Activated T-helper 17 cell treated with anti-CD3 and anti-CD28 coated beads, Interleukin-2, amount 50 U/mL, for 72 hours (primary cell): ENCODE measurements at places on chromosomes 7 and 10. TPM values are rescaled to one million over a fixed set of nuclear protein-coding genes. Genes with fewer than 3 reads are reported as not detected.

GRCh38 chr7:8490391-8491045 lies 57.1 kb downstream of the NXPH1 start:
- ATAC-seq, result no peak

- no peak for ATAC-seq
Observed at GRCh38 chr10:88374392-88375175, 208.5 kb downstream of the RNLS start.

DNA sequence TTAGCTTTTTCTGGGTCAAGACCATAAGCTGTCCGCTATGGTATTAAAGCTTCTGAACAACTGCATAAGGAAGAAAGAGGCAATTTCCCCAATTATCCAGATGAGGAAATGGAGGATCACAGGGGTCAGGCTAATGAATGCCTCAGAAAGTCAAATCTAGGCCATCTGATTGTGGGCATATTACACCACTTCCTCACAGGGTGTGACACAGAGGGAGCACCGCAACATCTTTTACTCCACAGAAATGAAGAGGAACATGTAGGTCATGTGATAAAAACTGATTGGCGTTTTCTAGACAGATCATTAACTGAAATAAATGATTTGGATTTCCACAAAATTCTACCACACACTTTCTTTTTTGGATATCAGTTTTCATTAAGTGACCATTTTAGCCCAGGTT lies 384.4 kb downstream of the PARD3 start:
- no peak for ATAC-seq

DNA sequence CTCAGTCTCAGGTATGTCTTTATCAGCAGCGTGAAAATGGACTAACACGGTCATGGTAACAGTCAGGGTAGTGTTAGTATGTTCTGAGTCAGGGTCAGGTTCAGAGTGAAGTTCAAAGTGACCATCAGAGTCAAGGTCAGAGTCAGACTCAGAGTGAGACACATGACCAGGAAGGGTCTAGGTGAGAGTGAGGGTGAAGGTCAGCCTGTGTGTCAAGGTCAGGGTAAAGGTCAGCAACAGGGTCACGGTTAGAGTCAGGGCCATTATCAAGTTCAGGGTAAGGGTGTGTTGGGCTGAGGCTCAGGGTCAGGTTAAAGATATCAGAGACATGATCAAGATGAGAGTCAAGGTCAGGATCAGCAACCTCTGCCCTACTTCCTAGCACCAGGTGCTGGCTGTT lies 4.0 kb downstream of the MRPS24 start:
- ATAC-seq, result no peak

GRCh38 chr10:46291817-46292572 lies 5.2 kb downstream of the ANTXRL start:
- no peak for ATAC-seq

GRCh38 chr10:124138195-124138882 lies 44.9 kb upstream of the CHST15 start:
- no peak for ATAC-seq

DNA sequence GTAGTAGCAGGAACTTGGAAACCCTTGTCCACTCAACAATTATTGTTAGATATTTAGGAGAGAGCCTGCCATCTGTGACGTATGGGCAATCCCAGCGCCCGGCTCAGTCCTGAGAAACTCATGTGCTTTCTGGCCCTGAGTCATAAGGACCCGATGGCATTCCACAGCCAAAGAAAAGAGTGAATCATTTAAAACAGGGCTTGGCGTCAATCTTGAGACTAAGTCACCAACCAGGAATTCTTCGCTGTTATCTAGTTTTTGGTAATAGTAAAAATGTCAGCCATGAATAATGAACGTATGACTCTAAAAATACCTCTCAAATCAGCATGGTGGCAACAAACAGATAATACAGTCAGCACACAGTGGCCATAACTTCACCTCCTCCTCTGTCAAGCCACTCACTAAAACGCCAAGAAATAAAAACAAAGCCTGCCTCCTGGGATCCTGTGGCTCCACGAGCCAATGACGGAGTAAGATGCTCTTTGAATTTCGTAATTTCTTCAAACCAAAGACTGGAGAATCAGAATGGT lies 140.8 kb downstream of the ADAM12 start:
- no peak for ATAC-seq

The PHYHIPL gene
- total RNA-seq, result not detected

The MSS51 gene
- 7.3 TPM for total RNA-seq

The OAT gene
- 35.6 TPM for total RNA-seq

The TMEM229A gene
- not detected for total RNA-seq
